B cell (primary cell): ENCODE measurements at places on chromosomes 7 and 10. TPM values are rescaled to one million over a fixed set of nuclear protein-coding genes. Genes with fewer than 3 reads are reported as not detected.

- DNase-seq = no peak
Measured at GRCh38 chr7:1137517-1138167, 22.4 kb downstream of the ZFAND2A start.

DNA sequence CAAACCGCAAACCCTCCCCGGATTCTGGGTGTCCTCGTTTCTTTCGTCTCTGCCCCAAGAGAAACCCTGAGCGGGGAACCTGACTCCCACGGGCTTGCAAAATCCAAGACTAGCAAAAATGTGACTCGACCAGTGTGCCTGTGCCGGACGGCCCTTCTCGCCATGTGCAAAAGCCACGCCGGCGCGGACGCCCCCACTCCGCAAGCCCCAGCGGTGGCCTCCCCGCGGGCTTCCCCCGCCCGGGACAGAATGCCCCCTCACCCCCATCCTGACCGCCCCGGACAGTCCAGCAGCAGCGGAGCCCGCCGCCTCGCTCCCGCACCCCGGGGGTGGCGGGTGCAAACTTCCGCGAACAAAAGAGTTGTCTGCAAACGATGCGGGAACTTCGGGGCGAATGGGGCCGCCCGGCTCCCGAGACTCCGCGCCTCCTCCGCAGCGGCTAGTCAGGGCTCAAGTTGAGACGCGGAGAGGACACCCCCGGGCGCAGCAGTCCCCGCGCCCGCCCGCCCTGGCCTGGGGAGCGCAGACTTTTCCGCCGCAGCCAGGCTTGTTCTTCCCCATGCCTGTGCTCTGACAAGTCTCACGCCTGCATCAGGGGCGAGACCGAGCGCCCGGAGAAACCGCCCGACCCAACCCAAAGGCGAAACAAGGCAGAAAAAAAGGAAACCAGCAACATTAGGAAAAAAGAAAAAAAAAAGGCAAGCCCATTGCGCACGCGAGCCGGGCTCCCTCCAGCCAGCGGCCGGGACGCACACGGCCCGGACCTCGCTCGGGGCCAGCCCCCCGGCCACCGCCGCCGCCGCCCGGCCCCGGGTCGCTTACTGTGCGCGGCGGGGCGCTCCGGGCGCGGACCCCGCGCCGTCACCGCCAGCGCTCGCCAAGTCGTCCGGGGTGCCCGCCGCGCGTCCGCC is 732 bp downstream of the FAM53B start:
- no peak for DNase-seq

DNA sequence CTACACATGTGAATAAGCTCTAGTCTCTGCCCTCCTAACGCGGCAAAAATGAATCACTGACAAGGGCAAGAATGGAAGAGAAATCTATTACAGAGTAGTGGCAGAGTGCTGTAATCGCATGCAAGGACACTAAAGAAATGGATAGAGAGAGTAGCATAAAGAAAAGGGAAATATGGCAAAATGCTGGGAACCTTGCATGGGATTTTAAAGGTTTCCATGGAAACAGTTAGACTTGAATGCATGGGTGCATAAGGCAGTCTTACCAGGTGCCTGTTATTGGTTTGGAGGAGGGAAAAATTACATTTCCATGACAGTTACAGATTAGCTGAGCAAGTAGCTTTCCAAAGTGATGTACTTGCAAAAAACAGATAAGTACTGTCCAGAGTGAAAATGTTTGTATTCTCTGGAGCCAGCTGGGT is 233.4 kb downstream of the PTN start:
- no peak for DNase-seq

- DNase-seq = no peak
Measured at GRCh38 chr10:53111529-53111928, 338.9 kb upstream of the MBL2 start.

- DNase-seq = no peak
Measured at GRCh38 chr7:22176791-22177412, 180.1 kb downstream of the RAPGEF5 start.

GRCh38 chr7:105775580-105775979 is 100.8 kb downstream of the ATXN7L1 start:
- no peak for DNase-seq

DNA sequence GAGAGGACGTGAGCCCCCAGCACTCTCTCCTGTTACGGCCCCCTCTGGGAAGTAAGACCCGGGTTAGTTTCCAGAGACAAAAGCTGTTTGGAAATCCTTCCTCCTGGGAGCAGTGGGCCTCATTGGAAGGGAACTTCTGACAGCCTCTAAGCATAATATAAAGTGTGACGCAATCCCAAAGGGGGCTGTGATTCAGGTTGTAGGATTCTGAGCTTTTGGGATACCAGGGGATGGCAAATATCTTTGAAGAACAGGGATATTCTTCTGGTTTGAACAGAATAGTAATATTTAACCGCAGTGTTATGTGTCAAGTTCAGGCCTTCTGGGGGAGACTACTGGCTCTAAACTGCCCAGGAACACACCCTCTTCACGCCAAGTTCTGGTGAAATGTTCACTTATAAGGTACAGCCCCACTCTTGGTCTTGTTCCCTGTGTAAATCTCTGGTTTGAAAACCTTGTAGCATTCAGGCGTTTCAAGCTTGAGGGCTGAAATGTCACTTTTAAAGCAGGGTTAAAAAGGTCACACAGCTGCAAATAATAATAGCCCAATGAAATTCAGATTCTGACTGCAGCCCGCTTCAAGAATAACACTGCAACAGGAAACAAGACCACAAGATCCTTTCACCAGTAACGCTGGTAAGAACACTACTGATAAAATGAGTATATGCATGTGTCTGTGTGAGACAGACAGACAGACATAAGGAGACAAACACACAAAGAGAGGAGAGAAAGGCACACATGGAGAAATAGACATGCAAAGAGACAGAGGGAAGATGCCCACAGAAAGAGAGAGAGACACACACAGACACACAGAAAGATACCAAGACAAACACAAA is 69.0 kb downstream of the CREB5 start:
- DNase-seq = no peak

DNA sequence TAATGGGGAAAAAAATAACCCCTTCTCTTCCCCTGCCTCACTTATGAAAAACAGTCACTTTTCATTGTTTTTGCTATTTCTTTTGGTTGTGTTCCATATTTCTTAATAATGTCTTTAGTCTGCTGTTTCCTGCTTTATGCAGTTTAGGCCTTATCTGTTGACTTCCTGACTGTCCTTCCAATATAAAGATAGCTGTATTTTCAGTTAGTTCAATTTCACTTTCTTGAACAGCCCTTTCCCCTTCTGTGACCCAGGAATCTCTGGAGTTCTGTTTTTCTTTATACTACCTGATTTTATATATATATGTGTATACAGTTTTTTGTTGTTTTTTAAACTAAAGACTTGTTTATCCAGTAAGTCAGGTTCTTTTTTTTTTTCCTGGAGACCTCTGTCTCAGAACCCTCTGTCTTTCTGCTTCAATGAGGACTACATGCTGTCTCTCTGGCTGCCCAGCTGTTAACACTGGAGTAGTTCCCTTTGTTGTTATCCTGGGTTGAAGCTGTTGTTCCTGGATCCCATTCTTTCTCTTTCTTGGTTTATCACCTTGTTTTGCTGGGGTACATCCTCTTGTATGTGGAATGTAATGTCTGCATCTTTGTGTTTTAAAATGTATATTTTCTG is 87.2 kb downstream of the GSDME start:
- DNase-seq = no peak

GRCh38 chr10:113319479-113319878 is 233.4 kb upstream of the HABP2 start:
- DNase-seq = no peak

DNA sequence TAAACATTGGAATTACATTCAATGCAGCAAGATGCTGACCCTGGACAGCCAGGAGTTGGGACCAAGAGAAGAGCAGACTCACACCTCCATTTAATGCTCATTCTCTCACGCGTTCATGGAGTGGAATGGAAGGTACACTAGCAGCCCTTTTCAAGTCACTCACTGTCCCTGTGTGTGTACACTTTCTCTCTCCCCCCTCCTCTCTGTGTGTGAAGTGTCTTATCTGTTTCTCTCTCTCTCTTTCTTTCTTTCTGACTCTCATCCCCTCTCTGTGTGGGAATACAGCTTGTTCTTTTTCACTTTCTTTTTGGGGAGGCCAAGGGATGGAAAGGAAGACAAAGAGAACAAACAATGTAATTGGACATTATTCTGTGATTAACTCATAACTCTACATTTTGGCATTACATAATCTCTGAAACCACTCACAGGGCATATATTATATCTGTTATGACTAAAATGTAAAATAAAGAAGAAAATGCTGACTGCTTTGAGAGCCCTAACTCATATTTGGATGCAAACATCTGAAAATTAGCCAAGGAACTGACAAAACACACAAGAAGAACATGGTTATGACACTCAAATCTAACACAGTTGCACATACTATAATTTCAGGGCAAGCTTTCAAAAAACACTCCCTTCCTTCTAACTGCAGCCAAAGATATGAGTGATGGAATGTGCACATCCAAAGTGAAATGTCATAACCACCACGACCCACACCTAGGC is 188.8 kb downstream of the PARD3 start:
- no peak for DNase-seq

- DNase-seq = no peak
Measured at GRCh38 chr10:110032801-110033700, 25.3 kb downstream of the ADD3 start.

GRCh38 chr7:51472873-51473272 is 156.3 kb upstream of the COBL start:
- no peak for DNase-seq

GRCh38 chr10:49661140-49661856 is 18.2 kb upstream of the C10orf53 start:
- DNase-seq = no peak

DNA sequence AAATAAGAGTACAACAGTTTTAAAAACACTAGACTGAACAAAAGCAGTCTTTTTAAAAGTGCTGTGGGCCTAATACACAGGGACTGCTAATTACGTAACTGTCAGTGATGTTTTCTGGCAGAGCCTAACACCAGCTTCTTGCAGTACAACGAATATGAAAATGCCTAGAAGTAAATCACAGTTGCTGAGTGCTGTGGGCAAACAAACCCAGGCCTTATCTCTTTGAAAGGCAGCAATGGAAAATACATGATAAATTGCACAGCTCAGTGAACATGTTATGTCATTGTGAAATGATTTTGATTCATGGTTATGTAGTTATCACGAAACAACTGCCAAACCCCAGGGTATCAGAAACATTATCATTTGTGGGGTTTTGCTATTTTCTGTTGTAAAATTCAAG is 428.4 kb downstream of the GFRA1 start:
- DNase-seq = no peak

DNA sequence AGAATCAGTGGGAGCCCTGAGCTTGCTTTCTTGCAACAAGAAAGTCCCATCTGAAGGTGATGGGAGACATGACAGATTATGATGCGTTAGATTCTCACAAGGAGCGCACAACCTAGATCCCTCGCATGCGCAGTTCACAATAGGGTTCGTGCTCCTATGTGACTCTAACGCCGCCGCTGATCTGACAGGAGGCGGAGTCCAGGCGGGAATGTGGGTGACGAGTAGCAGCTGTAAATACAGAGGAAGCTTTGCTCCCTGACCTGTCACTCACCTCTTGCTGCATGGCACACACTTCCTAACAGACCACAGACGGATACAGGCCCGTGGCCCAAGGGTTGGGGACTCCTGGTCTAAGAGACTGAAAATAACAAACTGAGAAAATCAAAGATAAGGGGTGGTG is 1163.4 kb upstream of the AUTS2 start:
- DNase-seq = no peak

- no peak for DNase-seq
Measured at GRCh38 chr10:3701491-3701890, 83.5 kb downstream of the KLF6 start.

DNA sequence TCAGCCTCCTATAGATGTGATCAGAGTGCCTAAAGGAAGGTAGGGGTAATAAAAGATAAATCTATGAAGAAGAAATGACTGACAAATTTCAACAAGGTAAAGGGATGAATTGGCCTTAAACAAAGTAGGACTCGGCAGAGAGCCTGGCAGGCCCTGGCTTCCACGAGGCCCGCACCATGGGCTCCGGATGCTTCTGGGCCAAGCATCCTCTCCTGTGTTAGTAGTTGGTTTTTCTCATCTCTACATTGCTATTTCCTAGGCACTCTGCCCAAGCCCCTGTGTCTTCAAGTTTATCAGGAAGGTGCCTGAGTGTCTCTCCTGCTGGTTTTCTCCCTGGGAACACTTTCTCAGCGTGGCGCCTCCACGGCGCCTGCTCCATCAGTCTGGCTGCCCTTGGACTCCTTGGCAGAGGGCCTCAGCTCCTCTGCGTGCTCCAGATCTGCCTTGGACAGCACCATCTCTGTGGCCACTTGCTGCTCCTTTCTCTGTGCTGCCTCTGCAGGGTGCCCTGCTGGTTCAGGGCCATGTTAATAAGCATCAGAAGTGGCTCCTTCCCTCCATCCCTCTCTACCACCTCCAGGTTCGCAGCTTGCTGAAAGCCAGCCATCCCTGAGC is 413.3 kb upstream of the DPP6 start:
- no peak for DNase-seq

DNA sequence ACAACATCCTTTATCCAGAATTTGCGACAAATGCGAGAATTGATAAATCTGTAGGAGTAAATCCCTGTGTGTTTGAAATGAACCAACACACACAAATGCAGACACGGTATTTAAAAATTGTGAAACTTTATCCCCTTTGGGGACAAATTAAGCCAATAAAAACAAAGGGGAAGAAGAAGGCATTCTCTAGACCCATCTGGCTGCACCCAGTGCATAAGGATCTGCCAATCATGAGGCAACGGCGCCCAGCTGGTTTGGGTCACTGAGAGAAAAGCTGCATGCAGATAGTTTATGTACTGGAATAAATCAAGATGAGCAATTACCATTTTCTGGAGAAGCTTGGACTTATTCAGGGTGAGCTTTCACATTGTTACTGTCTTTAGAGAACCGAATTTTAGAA is 45.7 kb downstream of the VAX1 start:
- DNase-seq = no peak

GRCh38 chr10:34905200-34905927 is 90.3 kb upstream of the PARD3 start:
- no peak for DNase-seq

DNA sequence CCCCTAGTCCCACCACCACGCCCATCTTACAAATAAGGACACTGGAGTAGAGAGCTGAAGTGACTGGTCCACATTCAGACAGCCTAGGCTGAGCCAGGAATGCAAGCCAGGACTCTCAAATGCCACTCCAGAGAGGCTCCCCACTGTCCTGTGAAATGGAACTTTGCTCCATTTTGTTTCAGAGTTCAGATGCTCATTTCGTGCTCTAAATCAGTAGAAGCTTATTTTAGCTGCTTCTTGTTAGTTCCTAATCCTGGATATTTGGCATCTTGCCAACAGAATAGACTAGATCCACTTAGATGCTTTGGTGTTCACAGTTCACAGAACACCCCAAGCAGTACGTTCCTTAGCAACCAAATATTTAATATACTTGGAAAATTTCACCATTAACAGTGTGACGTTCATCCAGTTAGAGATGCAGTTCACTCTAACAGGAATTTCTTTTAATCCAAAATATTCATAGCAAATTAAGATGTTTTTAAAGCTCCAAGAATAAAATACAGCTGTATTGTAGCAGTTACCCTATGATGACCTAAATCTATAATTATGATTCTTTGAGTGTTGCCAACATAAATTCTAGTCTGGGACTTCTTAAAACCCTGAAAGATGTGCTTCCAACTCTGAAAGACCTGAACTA is 7.3 kb downstream of the MMP21 start:
- DNase-seq = no peak

The GRM8 gene
- polyA plus RNA-seq = 0.13 TPM in 1 of 2 replicates, not detected in the other

The TWIST1 gene
- not detected in 2 replicates for polyA plus RNA-seq

The LRIT1 gene
- polyA plus RNA-seq = not detected in 2 replicates

The CARD11 gene
- polyA plus RNA-seq = 125 and 135 TPM in 2 replicates

The TRIM50 gene
- not detected in 2 replicates for polyA plus RNA-seq

The CYP2C19 gene
- not detected in 2 replicates for polyA plus RNA-seq

The TNKS2 gene
- polyA plus RNA-seq = 17.5 and 26.4 TPM in 2 replicates

The LSM8 gene
- polyA plus RNA-seq = 65.2 and 178 TPM in 2 replicates

The POU6F2 gene
- polyA plus RNA-seq = not detected in 2 replicates

The OR6V1 gene
- polyA plus RNA-seq = not detected in 2 replicates

The HABP2 gene
- not detected in 2 replicates for polyA plus RNA-seq

The CRYGN gene
- not detected in 2 replicates for polyA plus RNA-seq
